Hematopoietic multipotent progenitor cell treated with erythropoietin and hydrocortisone succinate and interleukin-3 and kit ligand, for 6 days (in vitro differentiated cells): ENCODE measurements at places on chromosomes 3 and 15.
A peak's percentile ranks its signal among the peaks of the same experiment; 100 is the strongest.

GRCh38 chr3:190121383-190121782 is 686 bp upstream of the P3H2 start:
- no peak for DNase-seq

GRCh38 chr3:100761211-100761942 is 52.1 kb downstream of the TFG start:
- DNase-seq: peak; percentile 14

DNA sequence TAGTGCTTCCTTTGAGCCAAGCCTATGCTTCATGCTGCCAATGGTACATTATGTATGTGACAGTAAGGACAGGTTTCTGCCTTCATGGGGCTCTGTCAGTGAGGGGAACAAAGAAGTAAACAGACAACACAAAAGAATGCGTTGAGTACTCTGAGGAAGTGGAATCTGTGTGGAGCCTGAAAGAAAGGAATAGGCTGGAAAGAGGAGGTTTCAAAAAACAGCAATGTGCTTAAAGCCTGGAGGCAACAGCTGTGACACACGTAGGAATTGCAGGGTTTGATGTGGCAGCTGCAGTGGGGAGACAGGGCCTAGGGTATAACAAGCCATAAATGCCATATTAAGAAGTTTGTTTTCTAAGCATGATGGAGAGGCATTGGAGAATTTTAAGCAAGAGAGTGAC is 316.7 kb downstream of the CLSTN2 start:
- DNase-seq: no peak

DNA sequence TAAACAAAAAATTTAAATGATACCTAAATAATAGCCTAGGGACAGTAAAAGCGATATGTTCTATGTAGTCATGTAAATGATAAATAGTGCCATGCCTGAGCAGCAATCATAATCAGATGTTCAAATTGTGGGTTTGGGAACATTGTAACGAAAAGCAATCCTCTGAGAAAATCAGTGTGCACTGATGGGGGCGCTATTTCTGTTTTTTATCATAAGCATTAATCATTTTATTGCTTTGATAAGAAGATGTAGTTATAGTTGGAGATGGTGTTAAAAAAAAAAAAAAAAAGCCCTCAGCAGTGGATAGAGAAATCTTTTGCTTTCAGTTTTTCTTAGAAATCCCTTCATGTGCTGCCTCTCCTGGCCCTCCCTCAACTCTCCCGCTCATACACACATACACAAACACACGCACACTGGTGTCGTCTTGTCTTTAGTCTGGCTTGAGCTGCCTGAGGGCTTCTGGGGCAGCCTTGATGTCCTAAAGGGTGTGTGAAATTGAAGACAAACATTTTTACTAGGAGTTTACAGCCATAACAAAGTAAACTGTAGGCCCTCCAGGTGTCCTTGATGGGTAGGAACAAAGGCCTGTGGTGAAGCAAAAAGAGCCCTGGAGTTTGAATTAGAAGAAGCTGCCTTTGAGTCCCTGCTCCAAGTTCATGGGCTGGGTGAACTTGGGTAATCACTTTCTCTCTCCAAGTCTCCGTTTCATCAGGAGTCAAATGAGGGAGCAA is 428.1 kb downstream of the SOX2 start:
- no peak for DNase-seq

- DNase-seq: no peak
Measured at GRCh38 chr3:87311309-87311708, 34.9 kb upstream of the POU1F1 start.

DNA sequence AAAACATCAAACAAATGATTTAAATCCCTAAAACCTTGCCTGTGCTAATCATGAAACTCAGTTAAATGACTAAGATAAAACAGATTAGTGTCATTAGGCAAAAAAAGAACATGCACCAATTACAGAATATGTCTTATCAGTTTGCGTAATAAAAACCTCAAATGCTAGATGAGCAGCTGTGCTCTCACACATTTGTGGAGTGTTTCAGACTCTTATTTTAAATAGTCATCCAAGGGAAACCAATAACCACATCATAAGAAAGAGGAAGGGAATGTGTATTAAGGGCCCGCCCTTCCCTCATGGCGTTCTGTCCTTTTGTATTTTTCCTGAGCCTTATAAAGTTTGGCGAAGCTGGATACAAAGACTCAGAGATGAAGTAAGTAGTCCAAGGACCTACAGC is 6.6 kb downstream of the SAMMSON start:
- peak; percentile 77 for DNase-seq

GRCh38 chr15:99224372-99225214 is 24.8 kb downstream of the TTC23 start:
- no peak for DNase-seq

GRCh38 chr15:85860394-85861161 is 65.9 kb upstream of the KLHL25 start:
- DNase-seq: no peak

- DNase-seq: no peak
Measured at GRCh38 chr3:169623971-169624370, 39.5 kb downstream of the MECOM start.

GRCh38 chr3:64195789-64196188 is 29.5 kb downstream of the PRICKLE2 start:
- no peak for DNase-seq

- no peak for DNase-seq
Measured at GRCh38 chr3:187941135-187941847, 196.0 kb upstream of the BCL6 start.

- DNase-seq: no peak
Measured at GRCh38 chr3:128338536-128339330, 128.0 kb downstream of the DNAJB8 start.
